ENCODE measurements at places on chromosomes 4 and X. TPM values are rescaled to one million over a fixed set of nuclear protein-coding genes. Genes with fewer than 3 reads are reported as not detected.

GRCh38 chr4:126441173-126442035 is 1126.6 kb downstream of the FAT4 start:
- no peaks in the 10 kb centered on the region for H3K36me3 ChIP-seq
- H3K27ac ChIP-seq: no peak overlapping the region
- no peak overlapping the region for H3K4me3 ChIP-seq
- no peaks in the 10 kb centered on the region for H3K27me3 ChIP-seq
- no peak for DNase-seq

DNA sequence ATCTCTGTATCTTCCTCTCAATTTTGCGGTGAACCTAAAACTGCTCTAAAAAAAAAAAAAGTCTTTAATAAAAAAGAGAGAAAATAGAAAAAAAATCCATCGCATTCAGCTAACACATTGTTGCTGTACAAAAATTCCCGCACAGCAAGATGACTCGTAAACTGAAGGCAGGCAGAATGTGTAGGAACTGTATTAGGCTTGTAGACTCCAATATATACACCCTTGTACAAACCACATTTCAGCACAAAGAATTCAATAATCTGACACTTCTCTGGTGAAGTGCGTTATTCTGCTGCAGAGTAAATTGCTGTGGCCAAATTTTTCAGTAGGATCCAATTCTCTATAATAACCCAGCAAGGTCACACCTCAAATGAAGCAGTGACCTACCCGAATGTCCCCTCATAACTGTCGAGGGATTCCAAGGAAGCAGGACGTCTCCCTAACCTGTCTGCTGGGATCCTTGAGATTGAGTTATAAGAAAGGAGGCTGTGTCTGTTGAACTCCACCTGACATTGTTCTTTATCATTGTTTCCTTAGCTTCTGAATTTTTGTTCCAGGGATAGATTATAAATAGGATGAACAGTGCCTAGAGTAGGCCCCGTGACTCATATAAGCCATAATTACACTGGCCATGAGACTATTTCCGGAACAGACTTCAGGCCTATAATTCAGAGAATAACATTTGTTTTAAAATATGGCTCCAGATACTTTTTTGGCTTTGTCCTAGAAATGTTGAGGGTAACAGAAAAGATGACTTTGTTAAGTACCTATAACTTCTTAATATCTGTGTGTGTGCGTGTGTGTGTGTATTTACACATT is 348.3 kb downstream of the PCDH7 start:
- H3K27me3 ChIP-seq: no peaks in the 10 kb centered on the region
- no peaks in the 10 kb centered on the region for H3K36me3 ChIP-seq
- DNase-seq: no peak
- H3K4me3 ChIP-seq: no peak overlapping the region
- H3K27ac ChIP-seq: no peak overlapping the region

GRCh38 chr4:139801895-139802294 is 136.3 kb downstream of the MGST2 start:
- H3K27ac ChIP-seq: no peak overlapping the region
- H3K27me3 ChIP-seq: no peaks in the 10 kb centered on the region
- no peak overlapping the region for H3K4me3 ChIP-seq

- no peak for DNase-seq
- H3K36me3 ChIP-seq: no peaks in the 10 kb centered on the region
- H3K4me1 ChIP-seq: no peaks in the 10 kb centered on the region
- H3K27me3 ChIP-seq: no peaks in the 10 kb centered on the region
Observed at GRCh38 chr4:148757171-148757570, 315.0 kb upstream of the NR3C2 start.

DNA sequence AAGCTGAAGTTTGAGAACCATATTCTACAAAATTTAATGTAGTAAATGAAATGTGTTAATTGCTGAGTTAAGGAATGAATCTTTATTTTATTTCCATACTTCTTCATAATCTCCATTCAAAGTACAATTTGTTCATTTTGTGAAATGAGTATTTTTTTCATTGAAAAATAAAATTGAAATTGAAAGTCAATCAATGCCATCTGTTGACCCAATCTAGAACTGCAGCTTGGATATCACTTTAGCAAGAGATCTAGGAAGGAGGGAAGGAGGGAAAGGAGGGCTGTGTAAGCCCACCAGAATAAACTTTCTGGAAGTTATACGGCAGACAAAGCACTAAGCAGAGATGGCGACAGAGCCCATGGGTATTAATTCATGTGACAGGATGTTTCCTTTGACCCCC is 128.4 kb downstream of the ZMAT1 start:
- peak; percentile 10 for DNase-seq
- H3K36me3 ChIP-seq: no peaks in the 10 kb centered on the region
- no peak overlapping the region for H3K27ac ChIP-seq

Gene LRCH2
- not detected for total RNA-seq

Gene SCML1
- total RNA-seq: 18.0 TPM

Gene MAMLD1
- 1.1 TPM for total RNA-seq

Gene SH3RF1
- not detected for total RNA-seq

All from CD4-positive, alpha-beta memory T cell (primary cell).